ENCODE measurements at places on chromosomes 7 and 10.
A peak's percentile ranks its signal among the peaks of the same experiment; 100 is the strongest.

DNA sequence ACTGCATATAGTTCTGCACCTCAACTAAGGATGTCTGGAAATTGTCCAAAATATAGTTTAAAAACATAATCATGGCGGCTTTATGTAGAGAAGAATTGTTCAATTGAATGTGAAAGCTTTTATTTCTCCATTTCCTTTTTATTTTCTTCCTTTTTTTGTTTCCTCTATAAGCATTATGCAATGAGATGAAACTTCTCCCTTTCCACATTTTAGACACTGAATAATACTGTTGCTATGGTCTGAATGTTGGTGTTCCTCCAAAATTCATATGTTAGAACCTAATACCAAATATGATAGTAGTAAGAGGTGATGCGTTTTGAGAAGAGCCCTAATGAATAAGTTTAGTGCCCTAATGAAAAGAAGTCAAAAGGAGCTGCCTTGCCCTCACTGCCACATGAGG is 175.0 kb downstream of the RNLS start:
- DNase-seq: no peak

DNA sequence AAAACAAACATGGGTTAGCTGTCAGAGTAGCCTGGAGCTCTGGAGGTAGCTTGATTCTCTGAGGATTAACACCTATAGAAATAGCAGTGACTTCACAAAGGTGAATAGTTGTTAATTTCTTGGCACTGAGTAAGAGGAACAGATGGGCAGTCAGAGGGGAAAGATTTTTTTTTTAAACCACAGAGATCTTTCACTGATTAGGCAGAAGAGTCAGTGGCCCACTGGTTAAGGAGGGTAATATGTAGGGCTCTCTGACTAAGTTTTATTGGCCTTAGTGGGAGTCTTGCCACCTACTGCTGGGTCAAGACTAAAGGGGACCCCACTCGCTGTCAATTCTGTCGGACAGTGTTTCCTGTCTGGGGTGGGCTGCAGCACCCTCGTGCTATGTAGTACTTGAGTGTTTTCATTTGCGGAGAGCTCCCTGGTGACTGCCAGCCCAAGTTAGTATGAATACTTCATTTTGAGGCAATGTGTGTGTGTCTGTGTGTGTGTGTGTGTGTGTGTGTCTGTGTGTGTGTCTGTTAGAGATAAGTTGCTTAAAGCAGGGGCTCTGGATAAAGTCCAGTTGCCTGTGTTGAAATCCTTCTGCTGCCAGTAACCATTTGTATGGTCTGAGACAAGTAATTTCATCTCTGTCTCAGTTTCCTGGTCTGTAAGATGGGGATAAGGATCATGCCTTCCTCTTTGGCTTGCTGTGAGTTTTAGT is 145.2 kb downstream of the ARID5B start:
- no peak for DNase-seq

DNA sequence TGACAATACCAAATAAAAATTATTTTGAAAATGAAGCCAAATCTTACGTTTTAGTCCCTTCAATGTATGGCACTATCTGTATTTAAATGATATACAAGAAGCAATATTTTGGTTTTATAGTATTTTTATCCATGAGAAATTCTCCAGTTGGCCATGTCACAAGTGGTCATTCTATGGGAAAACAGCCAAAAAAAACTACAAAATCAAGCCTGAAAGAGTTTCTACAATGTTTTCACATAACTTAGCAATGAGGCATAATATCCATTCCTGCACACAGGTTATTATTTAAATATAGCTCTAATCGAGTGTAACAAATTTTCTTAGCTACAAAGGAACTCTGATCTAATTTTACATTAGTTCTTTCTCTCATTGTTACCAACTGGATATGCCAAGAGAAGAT is 5.4 kb downstream of the RAB11FIP2 start:
- DNase-seq: no peak

- DNase-seq: no peak
Measured at GRCh38 chr7:103866919-103867318, 122.5 kb downstream of the RELN start.

- no peak for DNase-seq
Measured at GRCh38 chr7:37960483-37960882, 40.0 kb downstream of the EPDR1 start.

- DNase-seq: no peak
Measured at GRCh38 chr7:144468990-144469732, 65.7 kb upstream of the NOBOX start.

DNA sequence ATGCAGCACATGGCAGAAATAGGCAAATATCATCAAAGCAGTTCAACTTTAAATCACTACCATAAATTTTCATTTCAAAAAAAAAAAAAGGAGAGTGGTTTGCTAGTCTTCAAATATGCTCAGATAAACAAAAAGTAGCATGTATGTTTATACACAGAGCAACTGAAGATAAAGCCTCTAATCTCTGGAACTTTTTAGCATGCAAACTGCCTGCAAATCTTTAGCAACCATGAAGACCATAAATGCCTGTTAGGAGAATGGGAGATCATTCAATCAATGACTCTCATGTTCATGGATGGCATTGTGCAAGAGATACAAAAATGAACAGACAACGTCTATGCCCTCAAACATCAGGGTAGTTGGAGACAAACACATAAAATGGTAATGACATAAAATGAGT is 57.3 kb downstream of the ORC5 start:
- no peak for DNase-seq

DNA sequence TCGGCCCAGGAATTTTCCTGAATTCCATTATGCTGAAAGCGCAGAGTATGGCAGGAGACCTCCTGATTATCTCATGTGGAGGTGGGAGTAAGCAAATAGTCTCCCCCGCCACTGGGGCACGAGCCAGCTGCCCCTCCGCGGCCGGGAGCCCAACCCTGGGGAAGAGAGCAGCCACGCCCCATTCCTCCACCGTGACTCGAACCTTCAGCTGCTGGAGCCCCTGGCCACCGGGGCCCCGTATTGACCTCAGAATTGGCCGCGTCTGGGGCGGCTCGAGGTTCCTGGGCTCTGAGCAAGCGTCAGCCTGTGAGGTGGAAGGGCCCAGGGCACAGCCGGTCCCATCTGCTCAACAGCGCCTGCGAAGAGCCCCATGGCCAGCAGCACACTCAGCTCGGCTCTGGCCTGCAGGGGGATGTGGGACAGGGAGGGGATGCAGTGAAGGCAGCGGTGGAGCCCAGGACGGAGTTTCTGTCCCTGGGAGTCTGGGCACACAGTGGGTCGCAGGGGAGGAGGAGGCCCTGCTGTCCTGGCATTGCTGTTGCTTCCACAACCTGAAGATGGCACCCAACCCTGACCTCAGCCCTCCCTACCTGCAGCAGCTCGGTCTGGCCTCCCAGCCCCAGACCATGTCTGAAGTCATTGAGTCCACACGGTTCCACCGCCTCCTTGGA is 97.8 kb downstream of the CHST15 start:
- peak; percentile 72 for DNase-seq

- DNase-seq: no peak
Measured at GRCh38 chr7:70408477-70408876, 723.5 kb upstream of the GALNT17 start.

DNA sequence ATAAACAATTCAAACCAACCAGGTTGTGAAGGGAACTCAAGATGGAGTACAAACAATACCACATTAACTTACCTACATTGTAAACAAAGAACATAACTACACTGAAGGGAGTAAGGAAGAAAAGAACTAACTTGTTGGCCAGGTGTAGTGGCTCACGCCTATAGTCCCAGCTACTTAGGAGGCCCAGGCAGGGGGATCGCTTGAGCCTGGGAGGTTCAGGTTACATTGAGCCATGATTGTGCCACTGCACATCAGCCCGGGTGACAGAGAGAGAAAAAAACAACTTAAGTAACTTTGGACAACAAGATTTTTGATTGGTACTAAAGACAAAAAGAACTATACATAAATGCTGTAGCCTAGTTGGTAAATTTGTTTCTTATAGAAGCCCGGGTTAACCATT is 68.8 kb downstream of the TRIL start:
- no peak for DNase-seq

GRCh38 chr10:87092861-87093631 is 1.6 kb downstream of the GLUD1 start:
- DNase-seq: peak; percentile 58

GRCh38 chr10:69477968-69478597 is 26.8 kb downstream of the TSPAN15 start:
- DNase-seq: no peak

- no peak for DNase-seq
Measured at GRCh38 chr7:108103558-108104298, 26.4 kb downstream of the LAMB4 start.

- DNase-seq: no peak
Measured at GRCh38 chr10:44457259-44457658, 72.4 kb upstream of the CXCL12 start.

GRCh38 chr7:5088906-5089305 is 43.2 kb downstream of the RBAK start:
- DNase-seq: no peak

GRCh38 chr10:25048450-25048849 is 32.0 kb downstream of the THNSL1 start:
- no peak for DNase-seq

DNA sequence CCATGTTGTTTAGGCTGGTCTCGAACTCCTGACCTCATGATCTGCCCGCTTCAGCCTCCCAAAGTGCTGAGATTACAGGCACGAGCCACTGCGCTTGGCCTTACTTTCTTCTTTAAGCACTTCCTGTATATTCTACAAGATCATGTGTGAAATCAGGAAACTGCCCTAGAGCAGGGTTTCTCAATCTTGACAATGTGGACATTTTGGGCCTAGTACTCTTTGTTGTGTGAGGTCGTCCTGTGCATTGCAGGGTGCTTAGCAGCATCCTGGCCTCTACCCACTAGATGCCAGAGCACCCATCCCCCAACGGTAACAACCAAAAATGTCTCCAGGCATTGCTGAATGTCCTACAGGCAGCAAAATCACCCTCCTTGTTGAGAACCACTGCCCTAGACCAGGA is 24.7 kb downstream of the RRP12 start:
- DNase-seq: no peak

- no peak for DNase-seq
Measured at GRCh38 chr10:101950213-101950612, 105.8 kb downstream of the ARMH3 start.

GRCh38 chr7:152103691-152104090 is 78.2 kb downstream of the GALNT11 start:
- no peak for DNase-seq

GRCh38 chr7:73556208-73557107 is 1.0 kb downstream of the BCL7B start:
- DNase-seq: no peak

GRCh38 chr7:135189961-135190360 is 19.5 kb upstream of the CYREN start:
- no peak for DNase-seq

DNA sequence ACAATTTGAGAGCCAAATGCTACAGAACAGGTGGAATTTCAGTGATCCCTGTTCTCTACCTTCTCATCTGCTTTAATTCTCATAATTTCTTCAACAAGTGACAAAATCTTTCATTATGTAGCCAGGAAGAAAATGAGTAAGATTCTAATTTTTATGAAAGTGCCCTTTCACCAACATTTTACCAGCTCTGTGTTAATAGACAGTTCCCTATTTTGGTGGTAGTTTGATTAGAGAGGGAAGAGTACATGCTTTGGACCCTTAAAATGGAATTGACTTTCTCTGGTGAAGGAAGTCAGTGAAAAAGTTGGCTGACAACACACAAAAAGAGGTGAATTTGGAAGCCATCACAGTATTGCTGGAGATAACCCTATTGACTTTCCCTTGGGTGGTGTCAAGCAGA is 61.7 kb downstream of the CACNB2 start:
- no peak for DNase-seq

DNA sequence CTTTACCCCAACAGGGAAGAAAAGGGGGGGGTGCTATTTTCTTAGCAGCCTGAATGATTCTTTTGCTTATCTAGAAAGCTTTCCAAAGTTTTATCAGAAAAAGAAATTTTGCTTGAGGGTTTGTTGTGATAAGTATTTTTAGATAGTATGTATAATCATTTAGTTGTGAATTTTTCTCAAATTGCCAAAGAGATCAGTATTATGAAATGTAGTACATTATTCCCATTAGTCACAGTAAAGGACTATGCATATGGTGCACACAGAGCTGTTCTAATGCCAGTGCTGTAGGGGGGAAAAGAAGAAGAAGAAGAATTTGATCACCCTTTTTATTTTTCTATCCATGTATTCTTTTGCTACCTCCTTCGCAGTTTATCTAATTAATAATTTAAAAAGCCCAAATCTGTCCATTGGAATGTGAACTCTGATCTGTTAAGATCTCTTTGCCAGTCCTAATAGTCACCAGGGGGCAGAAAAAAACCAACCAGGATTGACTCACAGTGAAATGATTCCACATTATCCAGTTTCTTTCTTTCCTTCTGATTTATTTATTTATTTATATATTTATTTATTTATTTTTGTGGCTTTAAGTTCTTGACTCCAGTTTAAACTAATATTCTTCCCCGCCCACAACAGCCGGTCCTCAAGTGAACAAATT is 4.7 kb downstream of the RBM20 start:
- no peak for DNase-seq

DNA sequence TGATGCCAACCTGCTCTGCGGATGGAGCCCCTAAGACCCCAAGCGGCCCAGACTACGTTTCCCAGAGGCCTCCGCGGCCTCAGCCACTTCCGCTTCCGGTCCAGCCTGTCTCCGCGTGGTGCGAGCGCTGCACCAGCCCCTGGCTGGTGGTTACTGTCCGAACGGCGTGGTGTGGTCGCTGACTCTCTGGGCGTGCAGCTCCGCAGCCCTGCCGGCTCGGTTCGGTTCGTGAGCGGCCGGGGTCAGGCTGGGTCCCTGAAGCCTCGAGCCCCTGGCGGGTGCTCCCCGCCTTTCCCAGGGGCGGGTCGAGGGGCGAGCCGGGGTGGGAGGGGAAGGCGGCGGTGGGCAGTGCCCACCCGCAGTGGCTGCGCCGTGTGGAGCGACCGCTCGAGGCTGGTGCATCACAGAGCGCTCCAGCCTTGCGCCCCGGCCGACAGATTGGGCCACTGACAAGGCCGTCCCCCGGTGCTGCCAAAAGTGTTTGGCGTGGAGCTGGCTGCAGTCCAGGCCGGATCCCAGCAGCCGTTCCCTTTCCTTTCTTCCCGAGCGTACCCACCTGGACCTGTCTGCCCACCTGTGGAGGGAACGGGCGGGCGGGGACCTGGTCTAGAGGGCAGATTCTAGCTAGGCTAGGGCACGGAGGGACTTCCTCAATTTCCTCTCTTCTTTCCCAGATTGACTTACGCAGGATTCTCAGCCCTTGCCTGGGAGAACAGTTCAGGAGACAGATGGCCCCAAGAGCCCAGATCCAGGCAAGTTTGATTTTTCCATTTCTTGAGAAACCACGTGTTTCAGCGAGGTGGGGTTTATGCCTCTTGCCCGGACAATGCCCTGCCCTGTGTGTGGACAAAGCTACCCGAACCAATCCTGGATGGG is at the start of gene ZNF485:
Gene ZNF485, plus strand, starts transcription at position 116 of the 876 bp plus-strand sequence. Its CDS starts 613 bp downstream, at position 729.
- DNase-seq: peak; percentile 33

Data from H1 (cell line).